ENCODE measurements at places on chromosomes 2 and 18. TPM values are rescaled to one million over a fixed set of nuclear protein-coding genes. Genes with fewer than 3 reads are reported as not detected.

DSC2 gene
- total RNA-seq, result 9.9 TPM

C2orf78 gene
- total RNA-seq, result not detected

LRATD1 gene
- 94.8 TPM for total RNA-seq

NEU2 gene
- not detected for total RNA-seq

FMNL2 gene
- 15.8 TPM for total RNA-seq

ECEL1 gene
- total RNA-seq, result not detected

TRIM43 gene
- not detected for total RNA-seq

- DNase-seq, result no peak
Observed at GRCh38 chr2:145617906-145618305, 1098.0 kb upstream of the ZEB2 start.

GRCh38 chr2:232526372-232526941, 497 bp downstream of the CHRND start:
- DNase-seq, result no peak

GRCh38 chr18:67432806-67433205, 83.7 kb downstream of the DSEL start:
- no peak for DNase-seq

DNA sequence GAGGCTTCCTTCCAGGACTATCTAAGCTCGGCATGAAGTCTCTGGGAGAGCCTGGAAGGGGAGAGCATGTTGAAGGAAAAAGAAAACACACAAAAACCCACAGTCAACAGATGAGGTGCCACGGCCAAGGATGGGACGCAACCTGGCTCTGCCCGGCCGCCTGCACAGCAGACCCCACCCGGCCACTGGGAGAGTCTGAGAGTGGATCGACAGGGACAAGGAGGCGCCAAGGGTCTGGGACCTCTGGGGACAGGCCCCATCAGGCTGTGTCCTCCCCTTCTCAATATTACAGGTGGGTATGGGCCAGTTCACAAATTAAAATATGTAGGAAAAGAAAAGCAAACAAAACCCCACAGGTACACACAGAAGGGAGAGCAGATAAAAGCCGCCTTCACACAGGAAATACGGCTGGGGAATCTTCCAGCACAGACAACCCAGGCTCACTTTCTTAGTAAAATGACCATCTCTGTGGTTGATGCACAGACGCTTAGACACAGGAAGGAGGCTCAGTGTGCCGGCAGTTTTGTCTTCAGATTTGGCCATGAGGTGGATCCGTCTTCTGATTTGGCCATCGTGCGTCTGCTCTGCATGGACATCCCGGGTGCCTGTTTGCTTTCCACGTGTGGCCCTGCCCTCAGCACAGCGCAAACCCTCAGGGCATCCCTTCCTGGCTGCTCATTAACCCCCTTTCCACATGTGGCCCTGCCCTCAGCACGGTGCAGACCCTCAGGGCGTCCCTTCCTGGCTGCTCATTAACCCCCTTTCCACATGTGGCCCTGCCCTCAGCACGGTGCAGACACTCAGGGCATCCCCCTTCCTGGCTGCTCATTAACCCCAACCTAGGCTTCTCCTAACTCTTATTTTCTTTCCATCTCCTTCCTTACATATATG, 138.4 kb downstream of the EIPR1 start:
- DNase-seq, result no peak

- DNase-seq, result no peak
Observed at GRCh38 chr2:99085421-99085820, 56.1 kb upstream of the C2orf15 start.

GRCh38 chr2:71832388-71832787, 315.3 kb downstream of the CYP26B1 start:
- no peak for DNase-seq

- DNase-seq, result no peak
Observed at GRCh38 chr2:237280939-237281338, 133.0 kb downstream of the COL6A3 start.

DNA sequence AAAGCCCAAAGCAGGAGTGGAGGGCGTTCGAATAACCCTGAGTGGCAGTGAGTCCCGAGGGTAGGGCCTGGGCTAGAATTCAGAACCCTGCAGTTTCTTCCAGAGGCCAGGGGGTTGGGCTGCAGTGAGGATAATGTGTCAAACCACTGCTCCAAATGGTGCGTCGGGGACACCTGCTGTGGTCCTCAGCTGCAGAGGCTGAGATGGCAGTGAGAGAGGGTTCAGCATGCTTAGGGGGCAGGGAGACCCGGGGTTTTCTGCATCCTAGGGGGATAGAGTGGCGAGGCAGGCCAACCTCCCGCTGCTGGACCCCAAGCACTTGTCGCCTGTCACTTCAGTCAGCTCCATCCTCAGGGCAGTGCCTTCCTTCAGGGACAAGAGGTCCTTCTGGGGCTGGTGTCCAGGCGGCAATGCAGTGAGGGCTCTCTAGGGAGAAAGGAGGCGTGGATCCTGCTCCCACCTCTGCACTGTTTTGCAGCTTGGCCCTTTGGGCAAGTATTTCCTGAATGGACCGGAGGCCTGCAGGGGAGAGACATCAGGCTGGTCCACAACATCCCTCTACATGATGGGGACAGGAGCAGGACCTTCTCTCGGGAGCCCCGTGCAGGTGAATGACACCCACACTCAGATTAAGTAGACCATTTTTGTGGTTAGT, 8.4 kb upstream of the NTSR2 start:
- DNase-seq, result no peak

- peak; percentile 45 for DNase-seq
Observed at GRCh38 chr2:239792405-239793084, 232.6 kb downstream of the NDUFA10 start.

GRCh38 chr2:235235977-235236767, 257.7 kb upstream of the AGAP1 start:
- no peak for DNase-seq

DNA sequence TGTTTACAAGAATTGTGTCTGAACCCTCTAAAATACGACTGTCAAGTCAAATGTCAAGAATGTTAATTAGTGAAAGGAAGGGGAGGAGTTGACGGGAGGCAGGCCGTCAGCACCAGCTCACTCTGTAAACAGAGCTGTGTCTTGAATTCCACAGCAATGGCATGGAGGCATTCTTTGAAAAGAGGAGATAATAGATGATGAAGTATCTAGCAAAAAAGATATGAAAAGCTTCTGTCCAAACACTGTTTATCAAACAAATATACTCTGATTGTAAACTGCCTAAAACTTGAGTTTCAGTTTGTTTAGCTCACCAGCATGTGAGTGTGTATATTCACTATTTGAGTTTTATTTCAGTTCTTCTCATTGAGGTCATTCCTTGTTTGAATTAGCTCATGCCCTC, 94.7 kb upstream of the CDC42EP3 start:
- DNase-seq, result no peak

- DNase-seq, result no peak
Observed at GRCh38 chr18:54076166-54076565, 148.3 kb downstream of the MBD2 start.

DNA sequence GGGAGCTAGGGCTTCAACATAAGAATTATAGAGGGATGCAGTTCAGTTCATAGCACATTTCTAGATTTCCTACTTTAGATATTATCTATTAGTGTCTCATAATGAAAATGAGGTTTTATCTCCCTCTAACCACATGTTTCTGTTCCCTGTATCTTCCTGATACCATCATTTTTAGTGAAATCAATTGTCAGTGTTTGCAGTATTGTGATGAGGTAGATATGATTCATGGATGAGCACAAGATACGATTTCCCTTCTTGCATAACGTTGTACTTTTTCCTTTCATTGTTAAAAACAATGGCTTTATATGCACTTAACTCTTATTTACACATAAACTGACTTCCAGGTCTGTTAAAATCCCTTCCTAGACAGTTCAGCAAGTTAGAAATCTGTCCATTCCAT, 211.4 kb downstream of the ZBTB7C start:
- DNase-seq, result no peak

GRCh38 chr2:54074606-54075341, 40.6 kb upstream of the ACYP2 start:
- DNase-seq, result no peak

DNA sequence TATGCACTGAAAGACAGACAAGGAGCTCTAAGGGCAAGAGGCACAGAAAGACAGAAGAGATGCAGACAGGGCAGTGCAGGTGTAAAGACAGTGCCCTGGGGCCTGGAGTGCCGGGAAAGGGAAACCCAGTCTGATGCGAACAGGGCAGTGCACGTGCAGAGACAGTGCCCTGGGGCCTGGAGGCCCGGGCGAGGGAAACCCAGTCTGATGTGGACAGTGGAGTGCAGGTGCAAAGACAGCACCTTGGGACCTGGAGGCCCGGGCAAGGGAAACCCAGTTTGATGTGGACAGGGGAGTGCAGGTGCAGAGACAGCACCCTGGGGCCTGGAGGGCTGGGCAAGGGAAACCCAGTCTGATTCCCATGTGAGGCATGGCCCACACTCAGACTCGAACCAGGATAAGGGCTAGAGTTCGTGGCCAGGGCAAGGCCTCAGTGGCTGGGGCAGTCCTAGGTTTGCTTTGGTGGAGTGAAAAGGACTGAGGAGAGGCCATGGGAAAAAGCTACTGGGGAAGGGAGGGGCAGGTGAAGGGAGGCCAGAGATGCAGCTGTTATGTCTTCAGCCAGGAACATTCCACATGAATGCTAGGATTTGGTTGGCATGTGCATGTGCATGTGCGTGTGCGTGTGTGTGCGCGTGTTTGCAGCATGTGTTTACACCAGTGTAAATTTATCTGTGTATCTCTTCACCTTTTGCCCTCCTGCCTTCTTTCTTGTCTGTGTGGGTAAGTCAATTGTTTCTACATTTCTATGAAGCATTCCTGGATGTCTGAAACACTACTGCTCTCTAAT, 39.1 kb upstream of the DNMT3A start:
- DNase-seq, result no peak

DNA sequence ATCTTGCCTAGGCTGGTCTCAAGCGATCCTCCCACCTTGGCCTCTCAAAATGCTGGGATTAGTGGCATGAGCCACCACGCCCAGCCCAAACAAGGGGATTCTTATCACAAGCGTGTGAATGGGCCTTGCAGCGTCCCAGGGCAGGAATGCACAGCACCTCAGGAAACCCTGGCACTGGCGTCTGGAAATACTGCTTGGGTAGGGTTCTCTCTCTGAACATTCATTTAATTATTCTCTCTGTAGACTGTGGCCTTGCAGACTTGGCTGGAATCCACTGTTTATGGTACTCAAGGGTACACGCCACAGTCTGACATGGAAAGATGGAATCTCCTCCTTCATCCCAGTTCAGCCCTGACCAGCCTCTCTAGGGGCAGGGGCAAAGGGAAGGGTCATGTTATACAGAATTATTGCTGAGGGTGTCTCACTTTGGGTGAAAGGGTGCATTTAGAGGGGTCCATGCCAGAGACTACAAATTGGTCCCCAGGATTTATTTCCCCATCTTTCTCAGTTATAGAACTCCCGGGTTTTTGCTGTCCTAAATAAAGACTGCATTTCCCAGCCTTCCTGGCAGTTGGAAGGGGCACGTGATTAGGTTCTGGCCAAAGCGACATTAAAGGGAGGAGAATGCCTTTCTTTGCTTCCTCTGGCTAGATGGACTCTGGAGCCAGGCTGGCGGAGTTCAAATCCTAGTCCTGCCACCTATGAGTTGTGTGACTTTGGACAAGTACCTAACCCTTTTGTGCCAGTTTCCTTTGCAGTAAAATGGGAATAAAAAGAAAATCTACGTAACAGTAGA, 147.2 kb upstream of the HAAO start:
- DNase-seq, result no peak

DNA sequence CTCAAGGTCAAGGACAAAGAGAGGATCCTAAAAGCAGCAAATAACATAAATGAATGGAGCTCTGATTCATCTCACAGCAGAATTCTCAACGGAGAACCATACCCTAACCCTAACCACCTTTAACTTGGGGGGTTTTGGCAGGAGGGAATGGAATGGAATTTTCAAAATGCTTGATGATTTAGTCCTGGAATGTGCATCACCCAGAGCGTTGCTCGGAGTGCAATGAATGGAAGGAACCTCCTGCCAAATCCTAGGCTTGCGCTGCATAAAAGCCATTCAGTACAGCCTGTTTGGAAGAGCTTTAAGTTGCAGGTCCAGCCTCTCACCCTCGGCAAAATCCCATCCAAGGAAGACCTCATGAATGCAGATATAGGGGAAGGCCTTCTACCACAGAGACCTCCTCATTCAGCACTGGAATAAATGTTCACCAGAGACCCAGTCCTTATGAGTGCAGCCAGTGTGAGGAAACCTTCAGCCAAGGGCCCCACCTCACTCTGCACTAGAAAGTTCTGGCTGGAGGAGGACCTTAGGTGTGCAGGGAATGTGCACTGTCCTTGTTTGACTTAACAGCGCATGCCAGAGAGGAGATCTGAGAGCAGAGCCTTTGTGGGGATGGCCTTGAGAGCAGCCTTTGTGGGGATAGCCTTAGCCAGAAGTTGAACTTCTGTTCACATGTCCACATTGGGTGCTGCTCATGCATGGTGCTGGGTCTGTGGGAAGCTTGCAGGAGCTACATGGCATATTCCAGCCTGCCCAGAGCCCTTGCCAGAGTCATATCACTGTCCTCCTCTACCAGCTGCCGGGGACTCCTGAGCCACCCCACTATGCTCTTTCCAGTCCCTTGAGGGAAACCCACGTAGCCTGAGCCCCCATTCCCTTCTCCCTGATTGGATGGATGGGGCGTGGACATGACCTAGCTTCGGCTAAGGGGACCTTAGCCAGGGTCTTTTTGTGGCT, 30.5 kb downstream of the ASB1 start:
- no peak for DNase-seq

DNA sequence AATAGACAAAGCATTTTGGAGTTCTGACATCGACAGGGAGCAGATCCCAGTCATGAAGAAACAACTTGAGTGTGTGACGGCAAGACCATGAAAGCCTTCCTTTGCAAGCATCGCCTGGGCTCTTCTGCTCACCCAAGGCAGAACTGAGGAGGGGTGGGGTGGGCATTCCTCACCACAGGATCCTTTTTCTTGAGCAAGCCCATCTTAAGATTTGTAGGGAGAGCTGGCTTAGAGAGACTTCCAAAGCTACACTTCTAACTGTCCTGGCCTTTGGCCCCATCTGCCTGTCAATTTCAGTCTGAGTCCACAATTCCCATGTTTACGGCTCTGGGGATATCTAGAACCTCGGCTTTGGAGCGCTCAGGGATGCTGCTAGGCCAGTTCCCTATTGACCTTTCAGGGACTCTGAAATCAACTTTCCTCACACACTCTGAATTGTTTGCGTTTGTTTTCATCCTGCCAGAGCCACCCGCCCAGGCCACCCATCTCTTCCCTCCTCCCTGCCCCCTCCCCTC, 3.7 kb downstream of the KLHL14 start:
- no peak for DNase-seq

- no peak for DNase-seq
Observed at GRCh38 chr2:238655974-238656722, 191.7 kb upstream of the TWIST2 start.

GRCh38 chr2:401019-401679, 113.3 kb upstream of the ALKAL2 start:
- DNase-seq, result no peak
